ENCODE measurements at places on chromosomes 7 and 10. TPM values are rescaled to one million over a fixed set of nuclear protein-coding genes. Genes with fewer than 3 reads are reported as not detected.

The PDCD4 gene
- total RNA-seq = 96.4 TPM

The MSMB gene
- total RNA-seq = not detected

The CALML3 gene
- total RNA-seq = not detected

The OR9A4 gene
- 0.11 TPM for total RNA-seq

The DDX56 gene
- total RNA-seq = 60.3 TPM

The ZNF655 gene
- 93.3 TPM for total RNA-seq

The AKR1C8 gene
- total RNA-seq = 0.20 TPM

The GPR26 gene
- total RNA-seq = 7.6 TPM

The VWDE gene
- 4.9 TPM for total RNA-seq

The CNPY4 gene
- 65.7 TPM for total RNA-seq

The TRIM74 gene
- not detected for total RNA-seq

The WIPF3 gene
- 4.5 TPM for total RNA-seq

The ANKRD1 gene
- 0.17 TPM for total RNA-seq

The DOCK1 gene
- total RNA-seq = 61.6 TPM

The CD36 gene
- 78.1 TPM for total RNA-seq

The OR9A2 gene
- 0.28 TPM for total RNA-seq

The SFRP4 gene
- 78.4 TPM for total RNA-seq

The CTTNBP2 gene
- 17.6 TPM for total RNA-seq

The ZNF503 gene
- 9.6 TPM for total RNA-seq

The UTF1 gene
- total RNA-seq = not detected

The SEMA4G gene
- total RNA-seq = 8.6 TPM

The SMC3 gene
- total RNA-seq = 41.5 TPM

The CALML5 gene
- not detected for total RNA-seq

The LOXL4 gene
- total RNA-seq = 1.6 TPM

The SPDYE16 gene
- total RNA-seq = not detected

The DMBT1 gene
- total RNA-seq = 0.11 TPM

The GALNT17 gene
- 50.9 TPM for total RNA-seq

The SPDYE6 gene
- not detected for total RNA-seq

The CELF2 gene
- 43.3 TPM for total RNA-seq

The CYP3A5 gene
- 7.2 TPM for total RNA-seq

The BTRC gene
- total RNA-seq = 20.1 TPM

The AVPI1 gene
- total RNA-seq = 18.7 TPM

The NSUN6 gene
- total RNA-seq = 31.0 TPM

The EEF1AKMT2 gene
- 35.6 TPM for total RNA-seq

The MKI67 gene
- total RNA-seq = 22.4 TPM

The SPDYE5 gene
- 0.10 TPM for total RNA-seq

The ITPRID1 gene
- total RNA-seq = not detected

The CDNF gene
- 0.50 TPM for total RNA-seq

The PRTFDC1 gene
- total RNA-seq = 28.7 TPM

All from spinal cord (tissue), 10 donors.